Stimulated activated CD8-positive, alpha-beta memory T cell treated with anti-CD3 and anti-CD28 coated beads, Interleukin-4, amount 100 ng/mL, for 1 hour (primary cell): ENCODE measurements at places on chromosomes 1 and 21.

DNA sequence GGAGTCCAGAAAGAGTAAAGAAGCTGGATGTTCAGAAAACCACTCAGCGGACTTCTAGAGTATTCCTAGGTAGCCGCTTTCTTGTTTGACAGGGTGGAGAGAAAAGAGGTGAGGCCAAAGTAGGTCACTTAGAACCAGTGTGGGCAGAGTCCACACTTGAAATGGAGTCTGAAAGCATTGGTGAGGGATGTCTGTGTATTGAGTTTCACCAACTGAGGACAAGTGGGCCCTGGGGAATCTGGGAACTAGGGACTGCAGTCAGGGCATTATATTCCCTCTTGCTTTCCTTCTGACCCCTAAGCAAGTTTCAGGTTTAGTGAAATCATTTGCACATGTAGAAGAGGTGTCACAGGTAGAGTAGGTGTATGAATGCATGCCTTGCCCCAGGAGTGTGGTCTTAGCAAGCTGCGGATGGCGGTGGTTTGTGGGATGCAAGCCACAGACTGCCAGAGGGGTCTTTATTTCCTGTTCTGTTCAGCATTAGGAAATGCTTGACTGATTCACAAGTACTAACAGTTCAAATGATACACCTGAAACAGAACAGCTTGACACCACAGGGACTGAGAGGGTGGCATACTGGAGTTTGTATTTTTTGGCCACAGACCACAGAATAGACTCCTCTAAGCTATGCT, 1.1 kb upstream of the GNG12 start:
- no peak for DNase-seq

DNA sequence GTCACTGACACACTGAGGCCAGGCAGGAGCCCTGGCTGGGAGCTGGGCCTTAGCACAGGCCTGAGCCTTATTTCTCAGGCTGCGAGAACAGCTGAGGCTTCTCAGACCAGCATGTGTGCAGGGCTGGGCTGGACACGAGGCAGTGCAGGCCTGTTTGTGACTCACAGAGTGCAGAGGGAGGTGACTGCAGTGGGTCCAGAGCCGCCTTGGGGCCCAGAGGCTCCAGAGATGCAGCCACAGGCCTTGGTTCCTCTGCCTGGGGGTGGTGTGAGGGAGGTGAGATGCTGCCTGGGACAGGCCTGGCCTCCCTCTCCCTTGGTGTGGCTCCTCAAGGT, 61.2 kb upstream of the ETV3 start:
- DNase-seq: no peak

- DNase-seq: peak; percentile 34
Observed at GRCh38 chr1:223716302-223716862, 4.0 kb downstream of the CAPN2 start.

GRCh38 chr1:35884934-35885333, 1.9 kb downstream of the AGO1 start:
- no peak for DNase-seq

DNA sequence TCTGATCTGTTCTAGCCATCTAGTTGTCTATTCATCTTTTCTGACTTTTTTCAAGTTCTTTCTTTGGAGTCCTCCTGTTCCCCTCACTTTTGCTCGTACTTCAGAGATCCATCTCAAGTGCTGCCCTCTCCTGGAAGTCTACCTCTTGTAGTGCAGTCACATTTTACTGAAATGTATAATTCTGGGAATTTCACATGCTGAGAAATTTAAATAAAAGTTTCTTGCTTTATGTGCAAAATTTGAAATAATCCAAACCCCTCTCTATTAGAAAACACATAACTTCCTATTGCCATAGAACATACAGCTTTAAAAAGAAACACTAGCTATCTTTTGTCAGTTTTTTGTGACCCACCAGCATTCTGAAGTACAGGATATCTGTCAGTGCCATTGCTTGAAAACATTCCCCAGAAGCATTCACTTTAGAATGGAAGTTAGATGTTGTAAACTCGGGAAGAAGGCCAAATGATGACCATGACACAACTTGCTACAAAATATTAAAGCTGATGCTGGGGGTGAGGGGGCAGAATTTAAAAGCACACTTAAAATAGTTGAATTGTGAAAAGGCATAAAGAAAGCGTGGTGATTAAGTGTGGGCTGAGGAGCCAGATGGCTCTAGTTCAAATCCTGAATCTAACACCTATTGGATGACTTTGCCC, 22.0 kb downstream of the RLF start:
- DNase-seq: no peak

GRCh38 chr1:182083851-182084486, 22.5 kb upstream of the ZNF648 start:
- DNase-seq: no peak

DNA sequence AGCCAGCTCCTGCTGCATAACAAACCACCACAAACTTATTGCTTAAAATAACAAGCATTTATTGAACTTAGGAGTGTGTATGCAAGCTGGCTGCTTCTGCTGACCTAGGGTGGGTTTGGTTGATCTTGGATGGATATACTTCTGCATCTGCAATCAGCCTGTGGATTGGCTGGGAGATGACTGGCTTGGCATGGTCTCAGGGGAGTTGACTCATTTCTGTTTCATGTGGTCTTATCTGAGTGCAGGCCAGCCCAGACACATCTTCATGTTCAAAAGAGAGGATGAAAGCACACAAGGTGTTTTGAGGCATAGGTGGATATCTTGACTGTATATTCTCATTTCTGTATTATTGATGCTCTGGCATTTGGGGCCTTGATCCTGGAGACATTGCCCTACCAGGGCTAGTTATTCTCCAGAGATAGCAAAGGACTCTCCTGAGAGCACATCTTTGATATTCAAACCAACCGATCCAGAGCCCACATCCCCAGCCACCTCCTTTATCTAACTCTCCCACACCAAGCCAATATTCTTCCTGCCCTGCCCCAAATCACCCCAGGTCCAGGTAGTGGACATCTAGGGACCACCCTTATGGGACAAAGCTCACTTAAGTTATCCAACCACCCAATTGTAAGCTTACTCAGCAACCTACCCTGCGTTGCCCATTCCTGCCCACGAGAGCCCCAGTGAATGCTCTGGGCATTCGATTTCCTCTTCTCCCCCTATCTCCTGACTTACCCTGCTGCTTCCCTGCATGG, 350.8 kb downstream of the PTPRU start:
- DNase-seq: no peak

DNA sequence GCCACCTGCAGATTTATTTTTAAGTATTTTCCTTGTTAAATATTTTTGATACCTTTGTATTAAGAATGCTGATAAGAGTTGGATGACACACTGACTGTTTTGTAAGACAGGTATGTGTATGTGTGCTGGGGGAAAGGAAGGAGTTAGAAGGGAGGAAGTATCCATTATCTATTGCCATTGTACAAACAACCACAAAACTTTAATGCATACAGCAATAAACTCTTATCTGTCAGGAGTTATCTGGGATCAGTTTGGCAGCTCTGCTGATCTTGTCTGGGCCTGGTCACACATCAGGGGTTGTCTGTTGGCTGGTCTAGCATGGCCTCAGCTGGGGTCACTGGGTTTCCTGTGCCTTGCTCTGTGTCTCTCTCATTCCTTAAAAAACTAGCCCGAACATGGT, 423.9 kb upstream of the USP24 start:
- no peak for DNase-seq

DNA sequence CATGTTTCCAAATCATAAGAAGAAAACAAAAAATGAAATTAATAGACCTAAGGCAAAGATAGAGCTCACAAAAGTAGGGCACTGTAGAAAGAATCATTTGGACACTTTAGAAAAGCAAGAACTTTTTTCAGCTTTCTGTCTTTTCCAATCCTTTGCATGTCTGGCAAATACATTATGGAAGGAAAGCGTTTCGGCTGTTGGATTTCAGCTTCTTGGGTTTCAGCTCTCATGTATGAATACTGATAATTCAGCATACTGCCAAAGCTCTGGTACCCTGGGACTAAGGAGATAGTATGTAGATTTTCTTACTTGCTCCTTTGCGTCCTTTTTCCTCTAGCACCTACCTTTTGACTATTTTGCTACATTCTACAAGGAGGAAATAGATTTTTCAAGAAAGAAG, 375.9 kb downstream of the BRINP3 start:
- no peak for DNase-seq

GRCh38 chr1:167434306-167434705, 84.0 kb downstream of the CD247 start:
- no peak for DNase-seq

DNA sequence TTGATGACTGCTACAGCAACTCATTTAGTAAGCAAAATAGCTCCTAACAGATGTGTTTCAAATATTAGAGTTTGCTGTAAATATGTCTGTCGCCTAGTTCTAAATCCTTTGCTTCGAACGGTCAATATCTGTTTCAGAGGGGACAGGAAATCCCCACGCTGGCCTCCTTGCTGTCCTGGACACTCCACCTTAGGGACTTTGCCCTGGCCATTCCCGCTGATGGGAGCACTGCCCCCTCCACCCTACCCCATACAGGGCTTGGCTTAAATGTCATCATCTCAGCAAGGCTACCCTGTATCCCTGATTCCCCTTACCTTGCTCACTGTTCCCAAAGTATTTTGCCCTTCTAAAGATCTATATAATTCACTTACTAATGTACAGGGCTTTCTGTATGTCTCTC, 86.1 kb upstream of the HIVEP3 start:
- DNase-seq: no peak

GRCh38 chr1:2233997-2234761, 6.1 kb downstream of the SKI start:
- peak; percentile 67 for DNase-seq

- no peak for DNase-seq
Observed at GRCh38 chr1:167446966-167447365, 71.4 kb downstream of the CD247 start.

DNA sequence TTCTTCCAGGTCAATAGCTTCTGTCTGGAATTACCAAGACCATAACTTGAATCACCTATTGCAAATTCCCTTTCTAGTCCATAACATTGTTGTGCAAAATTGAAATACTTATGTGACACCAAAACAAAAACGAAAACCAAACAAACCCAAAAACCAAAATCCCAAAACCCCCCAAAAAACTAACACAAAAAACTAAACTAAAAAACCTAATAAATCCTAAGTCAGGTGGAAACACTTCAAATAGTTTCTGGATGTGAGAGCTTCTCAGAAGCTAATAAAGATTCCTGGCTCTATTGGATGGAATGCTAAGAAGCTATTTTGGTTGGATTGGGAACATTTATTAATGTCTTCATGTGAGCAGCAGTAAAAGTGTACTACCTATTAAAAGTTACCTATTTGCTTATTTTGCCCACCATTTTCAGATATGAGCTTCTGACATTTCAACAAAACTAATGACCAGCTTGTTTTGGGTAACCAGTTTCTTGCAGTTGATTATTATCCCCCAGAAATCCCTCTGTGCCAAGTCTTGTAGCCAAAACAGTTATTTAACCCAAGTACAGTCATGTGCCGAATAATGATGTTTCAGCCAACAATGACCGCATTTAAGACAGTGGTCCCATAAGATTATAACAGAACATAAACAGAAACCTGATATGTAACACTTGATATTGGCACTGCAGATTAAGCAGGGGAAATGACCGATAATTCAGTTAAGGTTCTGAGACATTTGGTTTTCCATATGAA, 76.4 kb downstream of the LTN1 start:
- no peak for DNase-seq

DNA sequence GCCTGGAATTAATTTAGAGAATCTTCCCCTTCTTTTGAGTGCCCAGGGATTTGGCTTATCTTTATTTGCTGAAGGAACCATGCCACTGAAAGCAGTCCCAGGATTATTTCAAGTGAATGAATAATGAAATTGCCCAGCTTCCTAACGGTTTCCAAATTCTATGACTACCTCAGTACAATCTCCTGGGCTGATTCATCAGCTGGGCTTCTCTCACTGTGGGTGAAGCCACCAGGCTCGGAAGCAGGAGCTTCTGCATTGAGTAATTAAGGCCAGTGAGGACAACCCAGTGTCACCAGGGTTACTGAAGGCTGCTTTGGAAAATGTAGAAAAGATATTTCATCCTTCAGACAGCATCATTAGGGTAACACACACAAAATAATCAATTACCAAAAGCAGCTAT, 169.8 kb downstream of the DAB1 start:
- no peak for DNase-seq

GRCh38 chr1:165387505-165387904, 31.0 kb upstream of the LMX1A start:
- no peak for DNase-seq

- DNase-seq: no peak
Observed at GRCh38 chr1:33365560-33365997, 44.7 kb upstream of the A3GALT2 start.

DNA sequence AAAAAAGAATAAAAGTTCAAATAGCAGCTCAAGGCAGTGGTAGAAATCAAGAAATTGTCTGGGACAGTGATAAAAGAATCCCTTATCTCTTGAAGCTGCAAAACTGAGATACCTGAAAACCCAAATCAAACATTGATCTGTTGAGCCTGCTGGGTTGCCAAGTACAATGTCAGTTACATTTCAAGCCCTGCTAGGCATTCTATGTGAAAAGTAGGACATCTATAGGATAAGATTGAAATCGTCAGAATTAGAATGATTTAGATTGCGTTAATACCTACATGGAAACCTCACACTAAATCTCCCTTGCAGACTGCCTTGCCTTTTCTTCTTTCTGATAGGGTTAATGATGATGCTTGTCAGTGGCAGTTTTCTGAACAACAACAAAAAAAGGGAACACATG, 1684.4 kb upstream of the B3GALT2 start:
- no peak for DNase-seq

- DNase-seq: no peak
Observed at GRCh38 chr1:47631411-47631995, 193.7 kb downstream of the FOXD2 start.
